MCF 10A (cell line): ENCODE measurements at places on chromosomes 7 and 10.
A peak's percentile ranks its signal among the peaks of the same experiment; 100 is the strongest.

DNA sequence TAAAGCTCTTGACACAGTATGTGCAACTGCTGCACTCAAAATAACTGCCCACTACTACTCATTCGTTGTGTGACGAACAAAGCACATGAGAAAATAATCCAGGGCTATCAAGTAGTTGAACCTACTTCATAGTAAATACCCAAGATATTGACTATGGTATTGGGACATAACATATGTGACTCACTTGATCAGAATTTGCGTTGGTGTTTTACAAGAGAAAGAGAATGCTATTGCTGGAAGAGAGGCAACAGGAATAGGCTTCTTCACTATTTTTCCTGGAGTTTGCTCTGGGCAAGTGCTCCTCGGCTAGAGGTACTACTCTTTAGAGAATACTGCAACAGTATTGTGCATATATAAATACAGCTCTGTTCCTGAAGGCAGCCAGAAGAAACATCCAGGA lies 2.5 kb downstream of the DGKB start:
- DNase-seq, result peak; percentile 14

- DNase-seq, result no peak
Measured at GRCh38 chr7:47609803-47610452, 28.0 kb upstream of the TNS3 start.

- DNase-seq, result no peak
Measured at GRCh38 chr10:113515601-113516000, 37.3 kb upstream of the HABP2 start.

DNA sequence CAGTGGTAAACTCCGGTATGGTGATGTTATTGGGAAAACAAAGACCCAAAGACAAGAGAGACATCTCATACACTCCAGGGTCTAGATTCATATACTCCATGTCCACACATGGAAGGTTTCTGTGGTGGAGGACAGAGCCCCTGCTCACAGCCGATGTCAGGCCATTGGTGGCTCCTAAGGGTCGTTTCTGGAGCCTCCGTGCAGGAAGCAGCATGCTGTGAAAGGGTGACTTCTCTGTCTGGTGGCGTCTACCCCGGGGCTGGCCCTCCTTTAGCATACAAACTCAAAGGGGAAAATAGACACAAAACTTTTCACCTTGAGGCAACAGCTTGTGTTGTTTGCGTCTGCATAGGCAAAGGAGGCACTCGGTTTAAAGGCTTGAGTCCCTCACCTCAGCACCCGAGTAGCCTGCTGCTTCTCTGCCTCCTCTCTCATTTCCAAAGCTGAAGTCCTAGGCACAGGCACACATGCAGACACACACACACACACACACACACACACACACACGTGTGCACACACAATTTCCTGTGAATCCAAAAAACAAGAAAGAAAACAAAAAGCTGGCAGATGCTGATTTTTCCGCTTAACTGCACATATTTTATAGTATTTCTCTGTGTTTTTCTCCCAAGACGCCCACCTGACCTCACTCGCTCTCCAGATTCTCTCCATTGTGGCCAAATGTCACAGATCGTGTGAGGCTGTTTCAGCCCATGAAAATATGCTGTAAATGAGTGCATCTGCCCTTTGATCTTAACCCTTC lies 601.4 kb upstream of the MGMT start:
- DNase-seq, result no peak

DNA sequence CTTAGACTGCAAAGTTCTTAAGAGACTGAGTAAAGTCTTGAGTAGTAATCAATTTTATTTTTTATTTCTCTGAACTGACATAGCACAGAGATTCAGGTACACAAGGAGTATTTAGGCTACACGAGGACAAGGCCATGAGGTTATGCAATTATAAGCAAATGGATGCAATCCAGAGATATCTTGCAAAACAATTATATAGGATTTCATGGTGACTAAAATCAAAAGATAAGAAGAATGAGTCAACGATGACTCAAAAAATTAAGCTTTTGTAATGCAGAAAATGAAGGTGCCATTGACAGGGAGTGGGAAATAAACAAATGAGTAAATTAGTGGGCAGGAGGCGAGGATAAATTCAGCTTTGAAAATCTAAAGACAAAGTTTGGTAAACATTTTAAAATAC lies 66.7 kb upstream of the MYO3A start:
- DNase-seq, result peak; percentile 56

DNA sequence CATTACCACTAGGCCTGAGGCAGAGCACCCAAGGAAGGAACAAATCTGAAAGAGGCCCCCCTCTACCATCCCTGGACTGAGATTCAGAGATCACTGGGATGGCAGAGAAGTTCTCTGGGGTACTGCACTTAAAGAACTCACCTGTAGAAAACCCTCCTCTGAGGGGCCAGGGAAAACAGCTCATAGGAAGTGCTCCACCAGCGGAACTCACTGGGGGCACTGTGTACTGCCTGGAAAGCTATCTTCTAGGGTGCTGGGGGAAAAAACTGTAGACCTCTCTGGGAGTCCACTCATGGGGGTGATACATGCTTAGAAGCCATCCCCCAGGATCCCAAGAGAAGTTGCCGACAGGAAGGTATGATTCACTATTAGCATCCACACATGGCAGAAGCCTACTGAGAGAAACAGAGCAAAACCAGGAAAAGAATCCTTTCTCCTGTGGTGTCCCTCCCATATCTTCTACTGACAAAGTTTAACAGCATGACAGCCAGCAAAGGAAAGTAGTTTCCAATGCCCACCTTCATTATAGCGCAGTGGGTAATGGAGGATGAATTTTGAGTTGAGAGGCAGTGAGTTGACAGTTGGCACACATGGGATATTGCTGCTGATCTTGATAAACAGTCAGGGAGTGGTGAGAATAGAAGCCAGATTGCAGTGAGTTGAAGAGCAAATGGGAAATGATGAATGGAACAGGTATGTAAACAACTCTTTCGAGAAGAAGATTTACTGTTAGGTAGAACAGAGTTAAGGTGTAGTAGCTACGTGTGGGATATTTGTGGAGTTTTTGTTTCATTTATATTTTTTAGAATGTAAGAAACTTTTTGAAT lies 20.9 kb downstream of the ANKIB1 start:
- no peak for DNase-seq

DNA sequence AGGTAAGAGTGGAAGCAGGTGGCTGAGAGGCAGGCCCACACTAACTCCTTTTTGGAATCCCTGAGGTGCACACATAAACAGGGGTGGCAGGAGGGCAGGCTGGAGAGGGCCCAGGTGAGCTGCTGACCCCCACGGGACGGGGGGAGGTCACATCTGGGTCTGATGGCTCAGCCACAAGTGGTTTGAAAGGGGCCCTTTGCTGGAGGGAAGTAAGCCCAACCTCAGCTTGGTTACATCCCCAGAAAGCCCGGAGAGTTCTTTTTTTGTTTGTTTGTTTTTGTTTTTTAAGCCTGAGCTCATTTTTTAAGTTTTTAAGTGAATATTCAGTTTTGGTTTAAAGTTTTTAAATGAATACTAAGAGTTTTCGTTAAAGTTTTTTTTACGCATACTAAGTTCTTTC lies 72.8 kb upstream of the CUX1 start:
- DNase-seq, result no peak

GRCh38 chr7:74164985-74165456 lies 9.1 kb upstream of the EIF4H start:
- no peak for DNase-seq

DNA sequence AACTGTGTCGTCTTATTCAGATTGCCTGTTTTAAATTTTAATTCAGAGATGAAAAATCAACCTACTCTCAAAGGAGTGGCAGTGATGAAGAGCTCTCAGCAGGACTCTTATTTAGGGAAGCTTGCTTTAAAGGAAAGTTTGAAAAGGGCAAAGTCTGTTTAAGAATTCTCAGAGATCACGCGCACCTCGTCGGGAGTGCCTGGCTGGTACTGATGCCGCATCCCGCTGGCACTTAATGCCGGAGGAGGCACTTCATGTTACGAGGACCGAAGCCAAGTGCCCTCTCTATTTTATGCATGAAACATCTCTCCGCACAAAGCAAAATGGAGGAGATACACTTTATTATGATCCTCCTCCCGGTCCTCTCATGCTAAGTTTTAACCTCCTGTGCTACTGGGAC lies 71.1 kb upstream of the INSYN2A start:
- no peak for DNase-seq

- no peak for DNase-seq
Measured at GRCh38 chr7:1601956-1602355, 32.1 kb upstream of the PSMG3 start.

- no peak for DNase-seq
Measured at GRCh38 chr10:47330366-47330765, 8.1 kb downstream of the GDF2 start.

- DNase-seq, result peak; percentile 69
Measured at GRCh38 chr10:71600849-71601248, 118.7 kb downstream of the C10orf105 start.

DNA sequence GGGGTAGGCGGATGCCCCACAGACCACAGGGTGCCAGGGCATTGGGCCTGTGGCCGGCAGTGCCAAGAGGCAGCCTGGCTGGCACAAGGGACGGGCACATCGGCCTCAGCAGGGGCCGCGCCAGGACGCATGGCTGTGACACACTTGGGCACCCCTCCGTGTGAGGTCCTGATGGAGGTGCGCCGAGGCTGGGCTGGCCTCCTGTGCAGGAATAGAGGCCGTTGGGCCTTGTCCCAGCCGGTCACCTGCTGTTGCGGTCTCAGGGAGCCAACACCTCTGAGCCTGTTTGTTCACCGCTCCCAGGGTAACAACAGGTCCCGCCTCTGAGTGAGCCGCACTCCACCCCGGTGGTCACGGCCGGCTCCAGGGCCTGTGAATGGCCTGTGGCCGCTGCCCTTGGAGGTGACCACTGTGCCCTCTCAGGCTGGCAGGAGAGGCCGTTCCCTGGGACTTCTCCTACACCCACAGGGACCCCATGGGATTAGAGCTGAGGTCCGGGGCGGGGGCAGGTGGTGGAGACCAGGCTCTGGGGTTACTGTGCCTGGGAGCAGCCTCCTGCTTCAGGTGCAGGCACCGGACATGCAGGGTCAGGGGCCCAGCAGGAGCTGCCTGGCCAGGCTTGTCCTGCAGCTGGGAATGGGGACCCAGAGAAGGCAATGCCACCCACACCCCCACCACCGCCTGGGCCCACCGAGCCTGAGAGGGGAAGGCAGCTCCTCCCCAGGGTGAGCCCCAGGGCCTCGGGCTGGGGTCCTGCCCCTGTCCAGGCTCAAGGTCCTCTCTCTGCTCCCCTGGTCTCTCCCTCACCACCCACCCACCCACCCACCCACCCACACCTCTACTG lies 12.0 kb downstream of the PWWP2B start:
- DNase-seq, result no peak

DNA sequence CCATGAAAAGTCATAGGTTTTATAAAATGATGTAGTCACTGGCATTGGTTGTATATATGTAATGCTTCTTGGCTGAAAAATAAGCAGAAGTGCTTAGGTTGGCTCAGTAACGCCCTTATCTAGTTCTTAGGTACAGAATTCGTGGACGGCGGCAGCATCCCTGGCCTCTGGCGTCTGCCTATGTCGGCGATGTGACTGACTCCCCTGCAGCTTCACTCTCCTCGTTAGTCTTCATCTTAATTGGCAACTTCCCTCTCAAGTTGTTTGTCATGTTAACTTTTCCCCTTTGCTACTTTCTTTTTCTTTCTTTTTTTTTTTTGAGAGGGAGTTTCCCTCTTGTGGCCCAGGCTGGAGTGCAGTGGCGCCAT lies 18.5 kb downstream of the CHST12 start:
- DNase-seq, result no peak

DNA sequence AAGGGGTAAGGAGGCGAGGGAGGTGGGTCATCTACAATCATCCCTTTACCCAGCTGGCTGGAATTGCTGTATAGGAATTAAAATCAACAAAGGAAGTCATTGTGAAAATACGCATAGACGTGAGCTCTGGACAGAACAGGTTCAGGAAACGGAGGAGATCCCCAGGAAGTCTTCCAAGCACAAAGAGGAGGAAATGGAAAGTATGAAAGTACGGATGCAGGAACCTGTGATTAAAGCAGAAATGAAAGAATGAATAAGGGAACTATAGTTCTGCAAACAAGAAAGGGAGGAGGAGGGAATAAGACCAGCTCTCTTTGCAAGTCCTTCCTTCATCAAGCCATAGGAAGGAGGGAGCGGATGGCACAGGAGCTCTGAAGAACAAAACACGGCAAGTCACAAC lies 61.8 kb downstream of the PYROXD2 start:
- no peak for DNase-seq

DNA sequence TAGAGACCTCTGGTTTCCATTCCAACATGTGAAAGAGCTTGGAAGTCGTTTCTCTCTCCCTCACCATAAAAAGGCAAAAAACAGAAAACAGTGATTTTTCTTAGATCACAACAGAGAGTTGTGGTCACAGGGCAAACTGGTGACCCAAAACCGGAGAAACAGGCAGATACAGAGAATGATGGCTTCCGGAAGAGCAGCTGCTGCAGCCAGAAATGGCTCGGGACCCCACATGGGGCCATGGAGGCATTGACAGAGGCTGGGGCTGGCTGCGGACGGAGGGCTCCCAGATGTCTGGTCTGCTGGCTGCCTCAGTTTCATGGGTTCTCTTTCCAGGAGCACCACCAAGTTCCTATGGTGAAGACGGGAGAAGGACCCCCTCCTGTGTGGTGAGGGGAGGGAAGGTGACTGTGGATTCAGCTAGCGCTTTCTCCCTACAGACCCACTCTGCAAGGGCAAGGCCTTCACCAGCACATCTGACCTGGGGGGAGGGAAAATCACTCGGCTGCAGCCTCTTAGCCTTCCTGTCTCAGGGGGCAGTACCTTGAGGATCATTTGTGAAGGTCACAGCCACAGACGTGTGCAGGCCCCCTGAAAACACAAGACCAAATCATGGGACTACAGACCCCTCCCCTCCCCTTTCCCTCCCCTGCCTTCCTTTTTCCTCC lies 81.4 kb downstream of the WDR37 start:
- no peak for DNase-seq

GRCh38 chr10:42998481-42999384 lies 78.1 kb upstream of the RET start:
- DNase-seq, result no peak

- DNase-seq, result no peak
Measured at GRCh38 chr10:80964955-80965614, 427.4 kb downstream of the SH2D4B start.

- DNase-seq, result no peak
Measured at GRCh38 chr10:90935581-90936275, 14.8 kb upstream of the ANKRD1 start.

DNA sequence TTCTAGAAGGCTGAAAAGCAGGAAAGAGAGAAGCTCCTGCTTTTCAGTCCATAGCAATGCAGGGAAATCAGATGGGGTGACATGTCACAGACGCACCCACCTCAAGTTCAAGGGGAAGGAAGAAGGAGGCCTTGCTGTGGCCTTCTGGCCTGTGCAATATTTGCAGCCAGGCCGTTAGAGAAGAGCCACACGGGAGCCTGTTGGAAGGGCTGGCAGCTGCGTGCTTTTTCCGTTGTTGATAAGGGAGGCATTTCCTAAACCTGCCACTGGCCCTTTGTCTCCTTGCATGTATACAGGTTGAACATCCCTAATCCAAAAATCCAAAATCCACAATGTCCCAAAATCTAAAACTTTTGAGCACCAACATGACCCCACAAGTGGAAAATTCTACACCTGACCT lies 492.5 kb upstream of the ZMIZ1 start:
- no peak for DNase-seq

DNA sequence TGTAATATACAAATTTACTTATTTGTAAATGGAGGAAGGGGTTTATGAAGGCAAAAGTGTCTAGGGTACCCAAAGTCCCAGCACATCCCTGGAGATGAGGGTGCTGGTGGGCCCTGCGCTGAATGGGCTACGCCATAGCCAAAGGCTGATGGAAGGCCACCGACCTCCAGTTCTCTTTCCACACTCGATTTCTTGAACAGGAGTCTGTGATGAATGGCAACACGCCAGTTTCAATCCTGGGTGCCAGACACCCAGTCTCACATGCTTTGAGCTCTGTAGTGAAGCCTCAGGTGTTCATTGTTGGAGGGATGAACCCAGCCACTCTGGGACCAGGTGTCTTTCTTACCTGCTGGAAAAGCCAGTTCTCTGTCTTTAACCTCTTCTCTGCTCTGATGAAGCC lies 752 bp downstream of the LRMDA start:
- no peak for DNase-seq
